Stimulated activated CD4-positive, alpha-beta T cell treated with anti-CD3 and anti-CD28 coated beads, Interleukin-15, amount 100 ng/mL, for 48 hours (primary cell): ENCODE measurements at places on chromosomes 16 and 17.

GRCh38 chr16:88940862-88941817 is 35.9 kb downstream of the CBFA2T3 start:
- no peak for DNase-seq

DNA sequence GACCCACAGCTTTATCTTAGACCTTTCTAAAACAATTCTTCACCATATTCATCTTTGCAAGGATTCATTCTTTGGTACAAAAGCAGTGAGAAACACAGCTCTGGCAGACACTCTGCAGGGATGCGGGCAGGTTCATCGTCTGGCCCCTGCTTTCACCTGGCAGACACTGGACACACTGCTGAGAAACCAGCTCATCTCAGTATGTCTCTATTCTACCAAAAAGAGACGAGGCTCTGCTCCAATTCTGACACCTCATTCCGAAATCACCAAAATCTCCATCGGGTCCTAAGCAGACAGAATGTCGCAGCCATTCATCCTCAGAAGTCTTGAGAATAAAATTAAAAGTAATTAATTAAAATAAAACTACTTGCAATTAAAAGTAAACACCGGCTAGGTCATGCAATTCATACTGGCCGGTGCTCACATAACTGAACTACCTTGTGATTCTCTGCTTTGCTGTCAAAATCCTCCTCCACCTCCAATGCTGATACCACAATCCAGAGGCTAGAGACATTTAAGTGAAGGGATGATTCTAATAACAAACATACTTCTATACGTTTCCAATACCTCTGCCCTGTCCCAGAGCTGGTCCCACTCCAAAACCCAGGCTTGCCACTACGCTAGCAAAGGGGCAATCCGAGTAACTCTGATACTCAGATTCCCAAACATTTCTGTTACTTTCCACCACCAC is 1.3 kb downstream of the RNF157 start:
- DNase-seq, result no peak

DNA sequence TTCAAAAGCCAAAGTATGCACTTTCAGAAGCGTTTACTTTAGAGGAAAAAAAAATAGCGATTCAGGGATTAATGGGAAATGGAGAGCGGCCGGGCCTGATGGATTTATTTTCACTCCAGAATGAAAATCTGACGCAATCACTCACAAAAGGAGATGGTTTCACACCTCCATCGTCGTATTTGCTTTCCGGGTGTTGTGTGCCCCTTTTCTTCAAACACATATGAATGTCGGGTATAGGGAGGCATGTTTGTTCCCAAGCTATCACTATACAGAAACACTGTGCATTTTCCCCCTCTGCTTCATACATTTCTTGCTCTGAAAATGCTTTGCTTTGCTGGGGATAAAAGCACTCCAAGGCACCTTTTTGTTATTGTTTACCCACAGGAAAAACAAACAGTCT is 562.2 kb upstream of the ZFHX3 start:
- DNase-seq, result no peak

GRCh38 chr16:76278980-76279379 is 1.8 kb downstream of the CNTNAP4 start:
- no peak for DNase-seq

DNA sequence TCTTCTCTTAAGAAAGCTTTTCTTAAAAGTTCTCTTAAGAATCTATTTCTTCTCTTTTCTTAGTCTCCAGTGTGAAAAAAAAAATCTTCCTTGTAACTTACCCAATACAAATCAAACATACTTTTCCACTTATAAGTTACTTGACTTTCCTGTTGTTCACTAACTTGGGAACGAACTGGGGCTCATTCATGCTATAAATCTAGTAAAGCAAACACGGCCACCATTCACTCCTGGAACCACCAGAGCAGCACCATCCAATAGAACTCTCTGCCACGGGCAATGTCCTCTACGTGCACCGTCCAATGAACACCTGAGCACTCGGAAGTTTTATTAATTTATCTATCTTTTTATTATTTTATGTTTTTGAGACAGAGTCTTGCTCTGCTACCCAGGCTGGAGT is 20.8 kb downstream of the SRP68 start:
- DNase-seq, result no peak

DNA sequence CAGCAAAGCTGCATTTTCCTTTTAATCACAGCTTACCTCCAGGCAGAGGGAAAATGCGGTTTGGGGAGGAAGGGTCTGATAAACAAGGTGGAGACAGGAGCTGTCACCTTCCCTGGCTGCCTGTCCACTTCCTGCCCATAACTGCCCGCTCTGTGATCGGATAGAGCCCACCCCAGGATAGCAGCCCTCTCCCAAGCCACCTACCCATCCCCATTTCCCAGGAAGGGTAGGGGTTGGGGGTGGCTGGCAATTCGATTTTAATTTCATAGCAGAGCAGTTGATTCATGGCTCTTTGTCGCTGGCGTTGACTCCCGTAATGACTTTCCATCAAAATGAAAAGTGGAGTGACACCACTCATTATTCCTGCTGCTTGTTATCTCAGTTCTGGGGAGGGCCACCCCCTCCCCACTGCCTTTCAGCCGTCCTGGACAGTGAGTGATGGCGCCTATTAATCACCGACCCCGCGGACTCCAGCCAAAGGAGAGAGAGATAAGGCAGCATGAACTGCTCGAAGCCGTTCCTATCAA is 11.2 kb downstream of the CDK5RAP3 start:
- no peak for DNase-seq

- DNase-seq, result no peak
Observed at GRCh38 chr17:17172990-17173389, 33.1 kb downstream of the PLD6 start.

- DNase-seq, result no peak
Observed at GRCh38 chr16:18829251-18829650, 27.9 kb upstream of the ARL6IP1 start.

- DNase-seq, result no peak
Observed at GRCh38 chr17:78962345-78962983, 17.3 kb downstream of the LGALS3BP start.
